Naive thymus-derived CD8-positive, alpha-beta T cell (primary cell): ENCODE measurements at places on chromosomes 6 and 20. TPM values are rescaled to one million over a fixed set of nuclear protein-coding genes. Genes with fewer than 3 reads are reported as not detected.
A peak's percentile ranks its signal among the peaks of the same experiment; 100 is the strongest.

GRCh38 chr6:157075549-157076450, 247.5 kb downstream of the TMEM242 start:
- no peak for DNase-seq

DNA sequence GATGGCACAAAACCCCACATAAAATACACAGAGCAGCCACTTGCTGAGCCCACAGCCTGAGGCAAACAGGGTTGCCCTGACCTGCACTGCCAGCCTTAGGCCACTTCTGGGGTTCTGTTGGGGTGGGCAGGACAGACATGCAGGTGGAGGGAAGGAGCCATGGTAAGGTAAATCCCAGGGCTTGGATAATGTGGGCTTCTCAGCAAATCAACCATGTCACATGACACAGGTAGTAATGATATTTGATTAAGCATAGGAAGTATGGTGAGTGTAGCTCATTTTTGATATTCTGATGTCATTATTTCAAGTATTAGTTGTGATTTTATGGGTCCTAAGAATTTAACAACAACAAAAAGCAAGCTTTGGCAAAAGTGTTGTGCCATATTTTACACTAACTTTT, 124.6 kb downstream of the FOXA2 start:
- DNase-seq = no peak

DNA sequence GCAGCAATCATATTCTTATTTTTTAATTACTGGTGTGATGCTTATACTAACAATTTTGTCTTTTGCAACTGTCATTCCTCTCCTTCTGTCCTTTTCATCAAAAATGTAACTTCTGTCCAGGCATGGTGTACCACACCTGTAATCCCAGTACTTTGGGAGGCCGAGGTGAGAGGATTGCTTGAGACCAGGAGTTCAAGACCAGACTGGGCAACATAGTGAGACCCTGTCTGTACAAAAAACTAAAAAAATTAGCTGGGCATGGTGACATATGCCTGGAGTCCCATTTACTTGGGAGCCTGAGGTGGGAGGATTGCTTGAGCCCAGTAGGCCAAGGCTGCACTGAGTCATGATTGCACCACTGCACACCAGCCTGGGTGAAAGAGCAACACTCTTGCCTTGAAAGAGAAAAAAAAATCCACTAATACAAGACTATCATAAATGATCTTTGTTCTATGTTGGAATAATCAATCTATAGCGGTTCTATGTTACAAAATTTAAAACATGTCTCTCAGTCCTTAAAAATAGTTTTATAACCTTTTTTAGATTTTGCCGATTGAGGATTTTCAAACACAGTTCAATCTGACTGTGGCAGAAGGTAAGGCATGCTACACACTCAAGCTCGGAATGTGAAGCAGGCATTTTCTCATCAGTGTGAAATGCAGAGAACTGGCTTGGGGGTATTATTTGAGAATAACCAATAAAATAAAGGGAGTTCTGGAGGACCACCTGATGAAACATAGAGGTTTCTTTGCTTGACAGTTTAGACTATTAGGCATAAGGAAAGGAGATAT, 70.4 kb downstream of the ENPP1 start:
- no peak for DNase-seq

DNA sequence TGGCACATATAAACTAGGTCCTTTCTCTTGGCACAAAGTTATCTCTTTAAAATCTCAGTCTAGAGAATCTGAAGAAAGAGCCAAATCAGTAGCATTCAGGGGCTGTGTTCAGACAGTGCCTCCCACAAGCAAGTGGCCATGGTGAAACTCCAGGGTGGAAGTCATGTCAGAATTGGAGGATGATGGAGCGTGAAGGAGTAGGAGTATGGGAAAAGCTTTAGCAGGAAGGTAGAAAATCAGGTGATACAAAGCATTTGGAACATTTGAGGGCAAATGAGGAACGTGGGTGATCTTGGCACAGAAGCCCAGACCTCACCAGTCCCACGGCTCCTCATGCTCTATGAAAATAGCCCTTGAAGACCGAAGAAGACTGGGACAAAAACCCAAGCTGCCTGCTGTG, 2.8 kb upstream of the HLA-DQB1 start:
- no peak for DNase-seq

DNA sequence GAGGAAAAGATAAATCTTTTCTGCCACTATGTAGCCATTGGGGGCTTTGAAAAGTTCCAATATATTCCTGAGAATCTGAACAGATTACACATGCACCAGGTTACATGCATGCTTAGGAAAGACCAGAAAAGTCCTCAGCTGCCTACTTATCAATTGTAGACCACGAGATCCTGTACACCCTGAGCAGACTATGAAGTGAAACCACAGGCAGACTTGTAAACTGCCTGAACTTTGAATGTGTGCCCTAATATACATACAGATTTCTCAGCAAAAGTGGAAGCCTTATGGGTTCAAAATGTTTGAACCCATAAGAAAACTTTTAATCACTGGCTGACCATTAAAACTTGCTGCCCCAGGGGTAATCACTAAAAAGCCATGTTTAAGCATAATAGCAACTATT, 273.5 kb upstream of the RUNX2 start:
- peak; percentile 30 for DNase-seq

DNA sequence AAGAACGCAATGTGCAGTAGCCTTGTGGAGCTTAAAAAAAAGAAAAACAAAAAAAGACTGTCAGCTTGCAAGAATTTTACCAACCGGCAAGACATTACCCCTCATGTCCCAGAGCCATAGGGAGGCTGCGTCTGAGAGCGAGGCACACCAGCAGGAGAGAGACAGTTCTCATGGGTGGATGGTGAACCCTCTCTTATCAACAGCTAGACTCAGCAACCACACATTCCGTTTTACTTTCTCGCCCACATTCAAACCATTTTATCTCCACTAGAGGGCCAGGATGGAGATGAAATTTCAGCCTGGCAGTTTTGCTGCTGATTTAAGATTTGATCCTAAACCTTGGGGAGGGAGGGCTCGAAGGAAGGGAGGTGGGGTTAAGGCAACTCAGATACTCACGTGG, 247.0 kb downstream of the ATXN1 start:
- no peak for DNase-seq

The REM1 gene
- not detected for total RNA-seq
